Activated T-cell treated with anti-CD3 and anti-CD28 coated beads, Interleukin-2, amount 50 U/mL, for 48 hours (primary cell): ENCODE measurements at places on chromosomes 5 and 9.

DNA sequence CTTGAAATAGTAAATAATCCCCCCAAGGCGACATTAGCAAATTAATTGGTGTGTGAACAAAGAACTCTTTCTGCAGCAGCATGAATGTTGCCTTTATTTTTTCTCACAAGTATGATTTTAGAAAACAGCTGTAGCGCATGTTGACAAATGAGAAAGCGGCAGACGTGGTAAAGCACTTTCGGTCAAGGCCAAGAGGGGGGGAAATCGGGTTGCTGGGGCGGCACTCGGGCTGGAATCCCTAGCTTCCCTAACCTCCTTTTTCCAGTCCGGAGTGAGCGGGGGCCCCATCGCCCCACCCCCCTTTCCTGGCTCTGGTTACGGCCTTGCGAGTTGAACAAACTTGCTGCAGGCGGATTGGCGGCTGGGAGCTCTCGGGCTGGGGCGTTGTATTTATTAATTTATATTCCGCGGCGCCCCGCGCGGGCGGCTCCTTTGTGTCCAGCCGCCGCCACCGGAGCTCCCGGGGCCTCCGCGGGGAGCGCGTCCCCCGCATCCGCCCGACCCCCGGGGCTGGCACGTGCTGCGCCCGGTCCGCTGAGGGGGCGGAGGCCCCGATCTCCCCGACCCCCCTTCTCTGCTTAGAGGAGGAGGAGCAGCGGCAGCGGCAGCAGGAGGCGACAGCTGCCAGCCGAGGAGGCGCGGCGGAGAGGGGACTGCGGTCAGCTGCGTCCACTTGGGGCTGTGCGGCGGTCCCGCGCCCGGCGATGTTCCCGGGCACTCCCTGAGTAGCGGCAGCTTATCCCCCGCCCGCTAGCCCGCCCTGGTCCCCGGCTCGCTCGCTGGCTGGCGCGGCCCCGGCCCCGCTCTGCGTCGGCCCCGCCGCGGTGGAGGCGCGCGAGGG, at the start of gene RHOBTB3:
Gene RHOBTB3 (plus strand): TSS at position 607 of the 841 bp plus-strand sequence. CDS start 347 bp downstream, outside the sequence.
- DNase-seq = peak; percentile 44

- no peak for DNase-seq
These were observed 444.8 kb downstream of the BNC2 start for GRCh38 chr9:16425562-16426231.

- DNase-seq = no peak
These were observed 32.4 kb downstream of the GNAQ start for GRCh38 chr9:77999231-77999631.

GRCh38 chr5:132825834-132826391, 4.5 kb downstream of the SHROOM1 start:
- no peak for DNase-seq

- no peak for DNase-seq
These were observed 453.8 kb upstream of the ZNF608 start for GRCh38 chr5:125199968-125200865.

DNA sequence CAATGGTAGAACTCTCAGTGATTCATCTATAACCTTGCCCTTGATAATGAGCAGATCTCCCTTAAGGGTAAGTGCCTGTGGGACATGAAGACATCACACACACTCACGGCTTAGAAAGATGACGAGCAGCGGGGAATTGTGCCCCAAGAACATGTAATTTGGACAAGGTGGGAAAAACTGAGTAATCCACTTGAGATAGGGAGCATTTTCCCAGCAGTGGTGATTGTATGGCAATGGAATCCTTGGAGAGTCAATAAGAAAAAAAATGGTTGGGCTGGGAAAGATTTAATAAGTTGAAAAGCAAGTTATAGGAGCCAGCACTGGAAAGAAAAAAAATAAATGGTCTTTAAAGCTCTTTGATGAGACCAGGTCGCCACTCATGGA, 193.1 kb downstream of the GLIS3 start:
- DNase-seq = no peak

- no peak for DNase-seq
These were observed 129.0 kb downstream of the PIK3R1 start for GRCh38 chr5:68344447-68345111.

- DNase-seq = no peak
These were observed 28.6 kb downstream of the PSIP1 start for GRCh38 chr9:15482146-15482545.

DNA sequence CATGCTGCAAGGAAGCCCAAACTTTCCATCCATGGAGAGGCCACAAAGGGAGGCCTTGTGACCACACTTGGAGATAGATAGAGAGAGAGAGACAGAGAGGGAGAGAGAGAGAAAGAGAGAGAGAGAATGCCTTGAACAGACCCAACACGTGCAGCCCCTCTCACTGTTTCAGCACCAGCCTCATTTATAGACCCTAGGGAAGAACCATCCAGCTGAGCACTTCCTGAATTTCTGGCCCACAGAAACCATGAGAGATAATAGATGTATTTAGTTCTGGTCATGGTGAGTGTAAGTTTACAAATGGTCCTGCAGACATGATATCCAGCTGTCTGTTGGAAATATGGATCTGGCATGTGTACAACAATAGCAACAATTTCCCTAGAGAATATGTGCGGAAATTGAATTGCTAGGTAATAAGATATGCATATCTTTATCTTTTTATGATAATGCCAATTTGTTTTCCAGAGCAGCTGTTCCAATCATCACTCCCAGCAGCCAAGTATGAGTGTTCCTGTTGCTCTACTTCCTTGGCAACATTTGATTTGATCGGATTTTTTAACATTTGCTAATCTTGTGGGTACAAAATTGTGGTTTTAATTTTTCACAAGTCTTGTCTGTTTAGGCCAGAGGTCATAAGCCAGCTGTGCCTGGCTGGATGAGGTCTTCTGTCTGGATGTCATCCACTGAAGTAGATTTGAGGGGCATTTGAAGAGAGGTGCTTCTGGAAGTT, 217.3 kb upstream of the IL12B start:
- no peak for DNase-seq

- DNase-seq = peak; percentile 7
These were observed 6.2 kb upstream of the PDLIM4 start for GRCh38 chr5:132251220-132251725.

- DNase-seq = no peak
These were observed 8.8 kb upstream of the SCGB3A1 start for GRCh38 chr5:180599981-180600553.

DNA sequence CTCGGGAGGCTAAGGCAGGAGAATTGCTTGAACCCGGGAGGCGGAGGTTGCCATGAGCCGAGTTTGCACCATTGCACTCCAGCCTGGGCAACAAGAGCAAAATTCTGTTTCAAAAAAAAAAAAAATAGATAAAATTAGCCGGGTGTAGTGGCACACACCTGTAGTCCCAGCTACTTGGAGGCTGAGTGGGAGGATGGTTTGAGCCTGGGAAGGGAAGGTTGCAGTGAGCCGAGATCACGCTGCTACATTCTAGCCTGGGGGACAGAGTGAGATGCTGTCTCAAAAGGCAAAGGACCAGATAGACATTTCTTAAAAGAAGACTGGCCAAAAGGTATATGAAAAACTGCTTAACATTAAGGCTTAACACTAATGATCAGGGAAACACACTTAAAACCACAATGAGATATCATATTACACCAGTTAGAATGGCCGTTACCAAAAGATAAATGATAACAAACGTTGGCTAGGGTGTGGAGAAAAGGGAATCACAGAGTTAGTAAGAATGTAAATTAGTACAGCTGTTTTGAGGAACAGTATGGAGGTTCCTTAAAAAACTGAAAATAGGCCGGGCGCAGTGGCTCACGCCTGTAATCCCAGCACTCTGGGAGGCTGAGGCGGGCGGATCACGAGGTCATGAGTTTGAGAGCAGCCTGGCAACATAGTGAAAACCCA, 10.1 kb upstream of the MARVELD2 start:
- DNase-seq = no peak

DNA sequence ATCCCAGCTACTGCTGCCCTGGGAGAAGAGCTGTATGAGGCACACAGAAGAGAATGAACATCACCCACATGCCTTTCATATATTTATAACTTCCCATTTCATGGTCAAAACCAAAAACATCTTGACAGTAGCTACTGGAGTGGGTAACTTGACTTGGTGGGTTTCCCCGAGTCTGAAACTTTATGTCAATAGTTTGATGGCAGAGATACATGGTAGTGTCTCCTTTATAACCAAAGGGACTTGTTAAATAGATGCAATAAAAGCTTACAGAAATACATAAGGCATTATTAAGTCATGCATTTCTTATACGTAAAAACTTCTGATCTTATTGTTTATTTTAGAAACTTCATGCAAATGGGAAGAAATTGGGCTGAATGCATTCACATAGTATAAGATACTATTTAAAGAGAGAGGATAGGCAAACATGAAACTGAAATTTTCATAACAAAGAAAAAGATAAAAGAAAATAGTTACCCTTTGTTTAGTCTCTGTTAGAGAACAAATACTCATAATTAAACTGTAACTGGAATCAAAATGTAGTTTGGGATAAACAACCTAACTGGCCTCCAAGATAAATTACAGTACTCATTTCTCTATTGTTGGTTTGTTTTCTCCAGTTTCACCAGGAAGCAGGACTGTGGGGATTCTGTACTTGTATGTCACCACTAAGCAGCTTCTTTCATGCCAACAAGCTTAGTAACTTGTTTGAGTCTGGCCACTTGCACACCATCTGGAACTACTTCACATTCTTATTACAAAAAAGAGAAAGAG, 459.3 kb upstream of the MEF2C start:
- DNase-seq = no peak
